ENCODE measurements at places on chromosomes 5 and 9. TPM values are rescaled to one million over a fixed set of nuclear protein-coding genes. Genes with fewer than 3 reads are reported as not detected.

HTR4 gene
- total RNA-seq, result not detected

SLCO6A1 gene
- total RNA-seq, result not detected

RBM18 gene
- total RNA-seq, result 24.9 TPM

TMEM171 gene
- 2.1 TPM for total RNA-seq

ZNF658 gene
- 0.97 TPM for total RNA-seq

LRRC19 gene
- not detected for total RNA-seq

FCHSD1 gene
- total RNA-seq, result 134 TPM

PCDHB6 gene
- total RNA-seq, result not detected

ATOX1 gene
- total RNA-seq, result 46.4 TPM

ARID3C gene
- not detected for total RNA-seq

GRXCR2 gene
- total RNA-seq, result not detected

FOXD4 gene
- not detected for total RNA-seq

CRHBP gene
- total RNA-seq, result 0.31 TPM

CCDC152 gene
- total RNA-seq, result 4.9 TPM

PCDHGA6 gene
- total RNA-seq, result 0.20 TPM

EQTN gene
- not detected for total RNA-seq

CACNA1B gene
- total RNA-seq, result 0.07 TPM

PRRC2B gene
- 275 TPM for total RNA-seq

CDH12 gene
- not detected for total RNA-seq

STPG3 gene
- not detected for total RNA-seq

PDCD1LG2 gene
- 0.14 TPM for total RNA-seq

MCC gene
- total RNA-seq, result 0.68 TPM

TAS2R1 gene
- total RNA-seq, result not detected

TAF11L7 gene
- not detected for total RNA-seq

SCGB3A1 gene
- total RNA-seq, result not detected
